DND-41 (cell line): ENCODE measurements at places on chromosomes 7 and 10.

DNA sequence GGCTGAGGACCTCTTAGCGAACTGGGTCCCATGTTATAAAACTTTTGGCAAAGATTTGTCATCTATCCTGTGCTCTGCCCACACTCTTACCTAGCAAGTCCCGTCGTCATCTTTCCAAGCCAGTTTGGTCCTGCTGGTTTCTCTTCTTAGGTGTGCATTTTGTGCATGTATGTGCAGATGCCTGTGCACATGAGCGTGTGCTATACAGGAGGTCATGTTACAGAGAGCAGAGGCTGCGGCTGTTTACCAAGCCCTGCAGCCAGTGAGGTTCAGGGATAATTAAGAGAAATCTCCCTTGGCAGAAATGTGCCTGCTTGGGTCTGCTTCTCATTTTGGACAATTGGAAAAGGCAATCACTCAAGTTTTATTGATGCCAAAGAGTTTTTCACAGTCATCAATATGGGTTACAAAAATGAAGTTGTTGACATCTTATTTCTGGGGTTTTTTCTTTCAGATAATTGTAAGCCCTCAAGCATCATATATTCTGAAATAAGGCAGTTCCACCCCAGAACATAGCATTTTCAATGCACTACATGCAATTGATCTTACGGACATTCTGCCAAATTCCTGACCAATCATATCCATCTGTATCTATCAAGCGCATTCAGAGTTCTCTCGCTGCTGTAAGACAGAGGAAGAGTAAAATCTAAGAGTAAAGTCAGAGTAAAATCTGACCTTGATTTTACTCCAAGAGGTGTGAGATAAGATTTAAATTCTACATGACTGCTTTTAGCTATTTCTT lies 361.4 kb upstream of the ZNF32 start:
- H3K4me1 ChIP-seq, result no peaks in the 10 kb centered on the region
- no peaks in the 10 kb centered on the region for H3K36me3 ChIP-seq
- no peaks in the 10 kb centered on the region for H3K27me3 ChIP-seq
- no peak for DNase-seq

- no peaks in the 10 kb centered on the region for H3K36me3 ChIP-seq
- no peak for DNase-seq
- no peak overlapping the region for H3K4me3 ChIP-seq
- no peaks in the 10 kb centered on the region for H3K4me1 ChIP-seq
- H3K27ac ChIP-seq, result no peak overlapping the region
These were observed 46.1 kb downstream of the CAMK2B start for GRCh38 chr7:44279286-44279685.

- DNase-seq, result no peak
- H3K4me3 ChIP-seq, result no peak overlapping the region
- no peaks in the 10 kb centered on the region for H3K27me3 ChIP-seq
- no peak overlapping the region for H3K27ac ChIP-seq
- H3K4me1 ChIP-seq, result peaks cover 15% of the 10 kb centered on the region
These were observed 68.2 kb downstream of the CUX1 start for GRCh38 chr7:101885597-101885955.

DNA sequence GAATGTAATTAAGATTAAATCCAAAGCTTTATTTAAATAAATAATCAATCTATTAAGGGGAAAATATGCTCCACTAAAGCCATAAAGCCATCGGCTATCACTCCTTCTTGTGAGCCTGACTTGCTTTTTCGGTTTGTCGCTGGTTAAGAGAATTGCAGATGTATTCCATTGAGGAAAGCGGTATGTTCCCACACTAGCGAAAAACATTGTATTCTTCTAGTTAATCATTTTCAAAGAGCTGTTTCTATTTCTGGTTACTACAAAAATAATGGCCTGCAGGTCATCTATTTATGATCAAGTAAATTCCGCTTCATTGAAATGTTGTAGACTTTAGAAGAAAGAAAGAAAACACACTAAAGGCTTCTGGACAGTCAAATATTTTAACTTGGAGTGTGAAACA lies 173.4 kb downstream of the CACNB2 start:
- no peaks in the 10 kb centered on the region for H3K27me3 ChIP-seq
- H3K4me1 ChIP-seq, result no peaks in the 10 kb centered on the region
- DNase-seq, result no peak
- no peak overlapping the region for H3K4me3 ChIP-seq

GRCh38 chr10:87860816-87861403 lies 2.4 kb downstream of the KLLN start:
- H3K27me3 ChIP-seq, result no peaks in the 10 kb centered on the region
- peaks cover 9% of the 10 kb centered on the region; the same call in 1 of the 2 replicates for H3K36me3 ChIP-seq
- DNase-seq, result no peak
- peak overlapping the region; percentile 97 for H3K27ac ChIP-seq
- H3K4me3 ChIP-seq, result no peak overlapping the region; the same call in 1 of the 2 replicates
- H3K4me1 ChIP-seq, result peaks cover 23% of the 10 kb centered on the region

DNA sequence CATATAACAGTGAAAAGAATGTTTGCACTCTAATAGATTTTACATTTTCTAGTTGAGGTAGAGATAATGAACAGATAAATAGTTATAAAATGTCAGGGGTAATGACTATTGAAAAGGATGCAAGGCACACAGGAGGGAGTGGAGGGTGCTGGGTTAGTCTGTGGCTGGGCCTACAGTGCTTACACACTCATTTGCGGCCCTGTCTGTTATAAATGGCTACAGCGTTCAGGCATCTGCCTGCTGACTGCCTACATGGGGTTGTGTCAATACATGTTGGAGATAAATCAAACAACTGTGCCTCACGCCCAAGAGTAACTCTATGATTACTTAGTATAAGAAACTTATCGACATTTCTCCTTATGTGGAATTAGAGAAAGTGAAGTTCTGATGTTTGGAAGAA lies 313.3 kb downstream of the ACTR3B start:
- H3K4me3 ChIP-seq, result no peak overlapping the region
- no peaks in the 10 kb centered on the region for H3K36me3 ChIP-seq
- H3K4me1 ChIP-seq, result no peaks in the 10 kb centered on the region
- H3K27ac ChIP-seq, result no peak overlapping the region

DNA sequence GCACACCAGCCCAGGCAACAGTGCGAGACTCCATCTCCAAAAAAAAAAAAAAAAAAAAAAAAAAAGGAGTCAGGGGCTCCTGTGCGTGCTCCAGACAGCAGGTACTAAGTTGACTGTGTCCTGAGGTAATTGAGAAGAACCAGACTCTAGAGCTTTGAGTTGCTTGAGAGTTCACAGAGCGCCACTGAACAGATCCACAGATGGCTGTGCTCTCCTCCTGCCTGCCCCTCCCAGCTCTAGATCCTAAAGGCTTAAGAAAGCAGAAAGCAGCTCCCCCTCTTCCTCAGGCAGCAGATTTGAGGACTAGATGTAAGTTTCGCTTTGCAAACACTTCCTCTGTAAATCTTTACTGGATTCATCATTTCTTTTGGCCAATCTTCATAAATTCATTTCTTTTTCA lies 38.7 kb downstream of the SHH start:
- peaks cover 95% of the 10 kb centered on the region for H3K36me3 ChIP-seq
- DNase-seq, result no peak
- H3K27me3 ChIP-seq, result no peaks in the 10 kb centered on the region
- no peak overlapping the region for H3K4me3 ChIP-seq

GRCh38 chr10:95415621-95416031 lies 124.8 kb upstream of the PDLIM1 start:
- H3K4me1 ChIP-seq, result no peaks in the 10 kb centered on the region
- H3K36me3 ChIP-seq, result no peaks in the 10 kb centered on the region
- H3K4me3 ChIP-seq, result no peak overlapping the region
- H3K27ac ChIP-seq, result no peak overlapping the region

GRCh38 chr10:25493122-25493893 lies 318.5 kb downstream of the GPR158 start:
- no peak overlapping the region for H3K27ac ChIP-seq
- no peaks in the 10 kb centered on the region for H3K36me3 ChIP-seq
- no peak overlapping the region for H3K4me3 ChIP-seq
- H3K4me1 ChIP-seq, result no peaks in the 10 kb centered on the region

DNA sequence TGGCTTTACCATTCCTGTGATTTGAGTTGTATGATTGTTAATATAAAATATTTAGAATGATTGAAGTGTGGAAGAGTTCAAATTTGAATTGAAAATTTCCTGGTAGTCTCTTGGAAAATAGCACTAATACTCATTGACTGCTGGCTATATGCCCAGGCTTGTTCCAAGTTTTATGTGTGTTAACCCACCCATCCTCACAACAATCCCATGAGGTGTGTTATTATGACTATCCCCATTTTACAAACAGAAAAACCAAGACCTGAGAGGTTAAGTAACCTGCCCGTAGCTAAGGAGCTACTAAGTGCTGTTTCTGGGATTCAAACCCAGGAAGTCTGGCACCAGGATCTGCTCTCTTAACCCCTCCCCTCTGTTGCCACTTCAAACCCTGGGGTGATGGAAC lies 213.9 kb downstream of the CREB5 start:
- DNase-seq, result no peak
- no peak overlapping the region for H3K27ac ChIP-seq
- no peak overlapping the region for H3K4me3 ChIP-seq
- H3K36me3 ChIP-seq, result no peaks in the 10 kb centered on the region

DNA sequence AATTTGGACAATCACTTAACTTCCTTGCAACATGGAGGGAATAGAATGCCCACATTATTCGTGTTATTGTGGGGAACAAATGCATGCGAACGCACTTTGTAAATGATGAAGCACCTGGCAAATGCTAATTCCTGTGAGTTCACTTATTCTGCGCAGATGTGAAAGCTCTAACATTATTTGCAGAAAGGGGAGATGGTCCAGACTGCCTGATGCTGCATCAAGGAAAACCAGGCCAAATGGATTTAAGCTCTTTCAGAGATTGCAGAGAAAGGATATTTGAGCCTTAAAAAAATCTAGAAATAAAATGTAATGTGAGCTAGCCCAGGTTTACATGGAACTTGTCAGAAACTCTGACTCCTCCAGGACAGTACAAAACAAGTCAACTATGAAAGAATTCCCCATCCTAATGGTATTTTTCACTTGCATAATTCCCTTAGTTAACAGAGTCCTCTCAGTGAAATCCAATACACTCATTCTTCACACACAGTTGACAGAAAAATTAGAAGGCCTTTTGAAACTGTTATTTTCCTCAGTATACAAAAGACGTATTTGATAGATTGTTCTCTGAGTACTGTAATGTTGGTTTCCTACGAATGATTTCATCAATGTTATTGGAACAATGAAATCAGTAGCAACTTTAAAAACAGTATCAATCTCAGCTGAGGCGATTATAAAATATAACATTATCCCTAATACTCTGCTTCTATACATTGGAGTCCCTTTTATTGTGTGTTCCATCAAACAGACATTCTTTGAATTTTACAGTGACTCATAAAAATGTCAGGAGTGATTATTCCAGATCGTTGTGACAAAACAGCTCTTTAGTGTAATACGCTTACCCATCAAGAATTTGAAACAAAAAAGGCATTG lies 136.3 kb upstream of the ANK3 start:
- H3K4me3 ChIP-seq, result no peak overlapping the region
- H3K27me3 ChIP-seq, result no peaks in the 10 kb centered on the region
- no peak overlapping the region for H3K27ac ChIP-seq
- DNase-seq, result no peak

- H3K27ac ChIP-seq, result no peak overlapping the region
- no peaks in the 10 kb centered on the region for H3K36me3 ChIP-seq
- no peak overlapping the region for H3K4me3 ChIP-seq
- H3K27me3 ChIP-seq, result no peaks in the 10 kb centered on the region
- peaks cover 46% of the 10 kb centered on the region for H3K4me1 ChIP-seq
- no peak for DNase-seq
These were observed 52.2 kb downstream of the PWWP2B start for GRCh38 chr10:132449051-132449810.

GRCh38 chr7:30973791-30974604 lies 10.2 kb downstream of the GHRHR start:
- H3K36me3 ChIP-seq, result no peaks in the 10 kb centered on the region
- no peak overlapping the region for H3K4me3 ChIP-seq
- DNase-seq, result no peak
- no peak overlapping the region for H3K27ac ChIP-seq

- DNase-seq, result no peak
- H3K4me1 ChIP-seq, result no peaks in the 10 kb centered on the region
- no peaks in the 10 kb centered on the region for H3K36me3 ChIP-seq
These were observed 110.2 kb upstream of the FAM20C start for GRCh38 chr7:81926-82756.

DNA sequence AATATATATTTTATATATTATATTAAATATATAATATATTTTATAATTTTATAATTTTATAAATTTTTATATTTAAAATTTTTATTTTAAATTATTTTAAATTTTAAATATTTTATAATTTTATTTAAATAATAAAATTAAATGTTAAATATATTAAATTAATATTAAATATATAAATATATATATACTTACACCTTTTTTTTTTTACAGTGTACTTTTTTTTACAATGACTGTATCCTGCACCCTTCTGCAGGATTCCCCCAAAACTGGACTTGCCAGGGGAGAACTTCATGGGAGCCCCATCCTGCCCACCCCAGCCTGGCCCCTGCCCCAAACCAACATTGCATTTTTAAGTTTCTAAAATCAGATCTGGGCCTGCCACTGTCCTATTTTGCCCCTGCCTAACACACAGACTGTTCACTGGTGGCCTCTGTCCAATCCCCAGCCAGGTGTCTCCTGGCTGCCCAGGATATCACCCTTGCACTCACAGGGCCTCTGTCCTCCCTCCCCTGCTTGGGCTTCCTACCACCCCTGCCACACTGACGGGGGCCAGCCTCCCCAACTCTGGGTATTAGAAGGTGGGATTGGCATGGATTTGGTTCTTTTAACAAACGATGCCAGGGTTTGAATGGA lies 138.0 kb downstream of the ADCY1 start:
- DNase-seq, result no peak
- no peak overlapping the region for H3K27ac ChIP-seq
- H3K27me3 ChIP-seq, result peaks cover 7% of the 10 kb centered on the region
- H3K4me3 ChIP-seq, result no peak overlapping the region
- H3K36me3 ChIP-seq, result no peaks in the 10 kb centered on the region
- H3K4me1 ChIP-seq, result no peaks in the 10 kb centered on the region

DNA sequence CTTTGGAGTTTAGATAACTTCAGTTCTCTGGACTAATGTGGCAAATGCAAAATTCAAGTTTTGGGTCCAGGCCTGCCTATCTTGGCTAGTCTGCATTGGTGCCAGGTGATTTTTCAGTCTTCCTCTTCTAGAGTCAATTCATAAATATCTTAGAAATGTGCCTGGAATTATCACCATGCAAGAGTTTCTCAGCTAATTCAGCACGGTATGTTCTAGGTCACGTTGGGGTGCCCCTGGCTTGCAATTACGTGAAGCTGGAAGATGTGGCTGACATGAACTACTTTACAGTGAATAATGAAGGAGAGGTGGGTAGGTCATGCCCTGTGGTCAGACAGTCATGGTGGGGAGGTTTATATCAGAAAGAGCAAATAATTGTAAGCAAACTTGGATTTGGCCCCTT lies 25.0 kb downstream of the ZDHHC6 start:
- H3K4me3 ChIP-seq, result no peak overlapping the region
- H3K27ac ChIP-seq, result no peak overlapping the region
- no peak for DNase-seq
- no peaks in the 10 kb centered on the region for H3K4me1 ChIP-seq
- no peaks in the 10 kb centered on the region for H3K27me3 ChIP-seq
